ENCODE measurements at places on chromosomes 11 and 22.

DNA sequence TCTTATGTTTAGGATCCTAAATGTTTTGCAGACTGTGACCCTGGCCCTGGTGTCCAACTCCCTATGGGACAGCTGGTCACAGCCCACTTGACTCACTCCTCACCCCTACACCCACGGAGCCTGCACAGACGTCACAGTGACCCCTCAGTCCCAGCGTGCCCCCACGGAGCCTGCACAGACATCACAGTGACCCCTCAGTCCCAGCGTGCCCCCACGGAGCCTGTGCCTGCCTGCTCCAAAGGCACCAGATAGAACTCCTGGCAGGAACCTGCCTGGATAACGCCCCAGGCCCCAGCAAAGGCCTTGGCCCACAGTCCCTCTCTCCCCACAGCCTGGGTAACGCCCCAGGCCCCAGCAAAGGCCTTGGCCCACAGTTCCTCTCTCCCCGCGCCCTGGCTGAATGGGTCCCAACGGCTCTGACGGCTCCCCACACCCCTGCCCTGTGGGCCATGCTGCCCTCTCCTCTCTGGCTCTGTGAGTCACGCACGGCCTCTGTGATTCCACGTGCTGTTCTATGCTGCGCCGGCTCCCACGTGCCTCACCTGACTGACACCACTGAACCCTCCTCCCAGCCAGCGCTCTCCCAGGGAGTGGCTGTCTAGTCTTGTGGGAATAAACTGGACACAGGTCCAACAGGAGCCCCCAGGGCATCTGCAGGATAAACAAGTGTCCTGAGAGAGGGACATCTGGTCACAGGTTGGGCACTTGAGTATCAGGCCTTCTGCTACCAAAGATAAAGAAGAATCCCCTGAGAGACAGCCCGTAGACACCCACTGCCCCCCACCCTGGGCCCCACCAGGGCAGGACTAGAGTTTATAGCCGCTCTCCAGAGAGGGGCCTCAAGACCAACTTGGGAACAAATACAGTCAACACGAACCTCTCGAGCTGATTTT is 250.3 kb downstream of the BRD1 start:
- no peak for DNase-seq

- DNase-seq: no peak
These were observed 89.5 kb downstream of the TRIM44 start for GRCh38 chr11:35752115-35752514.

DNA sequence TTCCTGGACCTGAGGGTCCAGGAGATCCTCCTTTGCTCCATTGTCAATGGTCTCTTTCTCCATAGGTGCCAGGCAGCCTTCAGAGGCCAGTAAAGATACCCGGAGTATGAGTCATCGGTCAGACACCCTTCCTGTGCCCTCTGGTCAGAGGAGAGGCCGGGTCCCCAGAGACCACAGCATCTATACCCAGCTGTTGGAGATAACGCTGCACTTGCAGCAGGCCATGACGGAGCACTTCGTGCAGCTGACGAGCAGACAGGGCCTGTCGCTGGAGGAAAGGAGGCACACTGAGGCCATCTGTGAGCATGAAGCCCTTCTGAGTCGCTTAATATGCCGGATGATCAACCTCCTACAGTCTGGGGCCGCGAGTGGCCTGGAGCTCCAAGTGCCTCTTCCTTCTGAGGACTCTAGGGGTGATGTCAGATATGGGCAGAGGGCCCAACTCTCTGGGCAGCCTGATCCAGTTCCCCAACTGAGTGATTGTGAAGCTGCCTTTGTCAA is at the start of gene ACCSL:
ACCSL (plus strand) TSS at position 51 of the 501 bp plus-strand sequence; CDS start at position 107, 56 bp downstream.
- no peak for DNase-seq

- no peak for DNase-seq
These were observed 12.3 kb downstream of the TBX1 start for GRCh38 chr22:19772673-19773469.

- no peak for DNase-seq
These were observed 842.4 kb downstream of the LUZP2 start for GRCh38 chr11:25339281-25339680.

- DNase-seq: no peak
These were observed 992 bp downstream of the LRFN4 start for GRCh38 chr11:66857927-66858185.

- DNase-seq: no peak
These were observed 18.7 kb downstream of the TTC17 start for GRCh38 chr11:43377389-43377788.

GRCh38 chr22:42959576-42960509 is 55.1 kb downstream of the PACSIN2 start:
- DNase-seq: no peak

DNA sequence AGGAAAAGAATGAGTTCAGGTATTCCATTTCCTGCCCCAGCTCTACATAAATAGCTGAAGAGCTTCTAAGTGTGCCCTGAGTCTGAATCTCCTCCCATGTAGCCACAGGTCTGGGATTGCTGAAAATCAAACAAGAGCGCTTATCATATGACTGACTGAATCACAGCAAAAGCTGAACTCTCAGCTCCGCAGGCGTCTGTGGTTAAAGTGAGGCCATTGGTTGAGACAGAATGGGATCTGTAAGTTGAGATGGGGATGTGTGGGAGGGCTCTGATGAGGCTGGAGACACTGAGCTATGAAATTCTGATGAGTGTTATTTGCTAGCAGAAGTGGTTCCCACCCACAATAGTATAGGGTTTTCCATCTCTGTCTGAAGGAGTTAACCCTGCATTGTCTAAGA is 637.0 kb downstream of the OPCML start:
- no peak for DNase-seq

- no peak for DNase-seq
These were observed 43.8 kb downstream of the INSC start for GRCh38 chr11:15158351-15159015.

- DNase-seq: no peak
These were observed 1.9 kb upstream of the OR6Q1 start for GRCh38 chr11:58028687-58029411.

DNA sequence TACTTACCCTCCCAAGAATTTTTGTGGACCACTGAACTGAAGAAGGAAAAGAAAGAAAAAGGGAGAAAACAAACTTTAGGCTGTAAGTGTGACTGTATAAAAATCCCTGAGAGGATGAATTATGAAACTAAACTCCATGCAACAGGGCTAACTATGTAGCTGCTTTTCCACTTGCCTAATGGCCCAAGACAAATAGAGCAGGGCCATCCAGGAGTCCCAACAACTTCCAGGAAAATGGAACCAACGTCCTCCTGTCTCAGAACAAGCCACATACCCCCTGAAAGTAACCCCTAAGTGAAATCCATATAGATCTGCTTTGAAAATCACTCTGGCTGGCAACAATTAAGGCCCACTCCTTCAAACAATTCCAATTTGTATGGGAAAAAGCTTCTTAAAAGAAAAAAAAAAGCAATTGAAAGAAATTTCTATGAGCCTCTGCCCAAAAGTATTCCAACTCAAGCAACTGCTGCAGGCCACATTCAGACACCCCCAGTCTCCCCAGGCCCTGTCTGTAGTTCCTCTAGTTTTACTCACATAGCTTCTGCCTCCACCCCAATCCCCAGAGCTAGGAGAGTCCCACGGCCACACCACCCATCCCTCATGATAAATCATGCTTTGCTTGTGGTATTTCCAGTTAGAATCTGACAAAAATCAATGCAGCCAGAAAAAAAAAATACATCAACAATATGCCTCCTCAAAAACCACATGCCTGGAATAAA is 12.7 kb downstream of the RBFOX2 start:
- no peak for DNase-seq

DNA sequence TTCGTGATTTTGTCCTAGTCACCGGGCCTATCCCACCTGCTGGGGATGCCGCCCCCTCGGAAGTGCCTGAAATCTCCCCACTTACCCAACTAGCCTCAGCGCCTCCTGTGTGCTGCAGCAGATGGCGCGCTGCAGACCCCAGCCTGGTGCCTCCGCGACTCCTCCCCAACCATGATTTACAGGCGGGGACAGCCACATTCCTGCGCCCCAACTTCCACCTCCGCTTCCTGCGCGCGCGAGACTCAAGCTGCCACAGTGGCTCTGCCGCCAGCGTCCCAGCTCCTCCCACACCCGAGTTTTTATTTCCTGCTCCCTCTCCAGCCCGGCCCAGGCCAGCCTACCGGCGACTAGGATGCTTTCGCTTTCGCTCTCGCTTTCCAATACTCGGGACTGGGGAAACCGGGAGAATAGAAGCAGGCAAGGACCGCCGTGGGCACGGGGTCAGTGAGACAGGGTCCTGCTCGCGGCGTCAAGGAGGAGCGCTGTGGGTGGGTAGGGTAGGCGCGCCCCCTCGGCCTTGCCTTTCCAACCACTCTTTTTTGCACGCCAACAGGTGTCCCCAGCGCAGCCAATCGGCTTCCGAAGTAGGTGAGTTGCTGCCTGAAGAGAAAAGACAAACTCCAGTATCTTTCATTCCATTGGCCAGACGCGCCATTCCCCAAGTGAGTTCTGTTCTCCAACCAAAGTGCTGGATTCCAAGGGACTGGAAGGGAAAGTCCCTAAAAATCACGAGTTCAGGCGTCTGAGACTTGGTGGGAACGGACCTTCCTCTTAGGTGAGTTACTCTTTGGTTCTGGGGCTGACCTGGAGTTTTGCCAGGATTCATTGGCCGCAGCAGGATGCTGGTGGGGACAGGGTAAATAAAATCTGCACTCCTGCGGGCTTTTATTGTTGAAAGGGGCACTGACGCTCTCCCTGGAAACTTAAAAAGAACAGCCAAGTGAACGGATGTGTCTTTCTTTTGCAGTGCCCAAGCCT is at the start of gene FAM111A:
FAM111A (plus strand) TSS at position 327 of the 978 bp plus-strand sequence. CDS start 6,017 bp downstream, outside the sequence.
- DNase-seq: peak; percentile 87

DNA sequence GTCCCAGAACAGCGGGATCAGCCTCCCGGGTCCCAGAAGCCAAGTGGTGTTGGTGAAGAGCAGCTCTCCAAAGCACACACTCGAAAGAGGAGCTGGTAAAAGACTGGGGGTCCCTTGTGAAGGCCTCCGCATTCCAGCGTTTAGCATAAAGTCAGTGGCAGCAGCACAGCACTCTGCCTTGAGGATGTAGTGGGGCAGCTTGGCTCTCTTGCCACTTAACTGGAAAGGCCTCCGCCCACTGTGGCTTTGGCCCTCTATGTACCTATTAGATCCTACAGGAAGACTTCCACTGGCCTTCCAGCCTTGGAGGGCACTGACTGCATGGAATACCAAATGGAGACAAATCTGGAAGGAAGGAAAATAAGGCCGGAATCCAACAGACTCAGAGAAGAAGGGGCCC is 1455.3 kb downstream of the BRD1 start:
- DNase-seq: no peak

- DNase-seq: no peak
These were observed 89.3 kb downstream of the RDX start for GRCh38 chr11:110207123-110207522.

DNA sequence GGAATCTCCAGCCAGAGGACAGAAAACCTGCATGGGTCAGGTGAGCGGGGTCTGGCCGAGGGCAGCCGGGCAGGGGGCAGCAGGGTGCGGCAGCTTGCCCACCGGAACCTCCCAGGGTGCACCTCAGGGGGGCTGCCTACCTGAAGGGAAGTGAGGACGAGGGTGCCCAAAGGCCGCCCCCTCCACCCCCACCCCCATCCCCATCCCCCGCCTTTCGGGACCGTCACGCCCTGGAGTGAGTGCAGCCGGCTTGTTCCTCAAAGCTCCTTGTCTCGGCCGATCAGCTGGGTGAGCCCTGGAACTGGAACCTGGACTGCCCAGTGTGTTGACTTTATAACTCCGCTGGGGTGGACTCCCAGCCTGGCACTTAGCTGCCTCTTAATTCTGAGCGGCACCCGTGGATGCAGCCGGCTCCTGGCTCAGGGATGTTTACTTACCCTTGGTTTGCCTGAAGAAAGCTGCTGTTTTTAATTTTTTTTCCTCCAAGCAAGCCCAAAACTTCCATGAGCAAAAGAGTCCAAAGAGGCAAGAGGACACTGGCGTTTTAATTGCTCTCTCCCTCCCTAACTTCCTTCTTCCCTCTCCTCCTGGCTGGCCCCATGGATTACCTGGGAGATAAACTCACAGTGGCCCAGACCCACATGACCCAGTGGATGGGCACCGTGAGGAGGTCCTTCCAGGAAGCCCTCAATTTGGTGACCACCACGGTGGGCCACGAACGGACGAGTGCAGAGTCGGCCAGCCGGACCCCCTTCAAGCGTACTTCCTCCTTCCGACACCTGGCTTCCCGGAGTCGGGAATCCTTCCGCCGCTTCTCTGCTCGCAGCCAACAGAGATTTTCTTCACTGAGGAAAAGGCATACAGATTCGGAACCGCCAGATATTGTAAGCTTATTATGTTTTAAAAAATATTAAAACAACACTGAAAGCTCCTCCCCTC is 87.8 kb upstream of the CRYBB3 start:
- DNase-seq: no peak
